ENCODE measurements at places on chromosomes 1 and 21.

DNA sequence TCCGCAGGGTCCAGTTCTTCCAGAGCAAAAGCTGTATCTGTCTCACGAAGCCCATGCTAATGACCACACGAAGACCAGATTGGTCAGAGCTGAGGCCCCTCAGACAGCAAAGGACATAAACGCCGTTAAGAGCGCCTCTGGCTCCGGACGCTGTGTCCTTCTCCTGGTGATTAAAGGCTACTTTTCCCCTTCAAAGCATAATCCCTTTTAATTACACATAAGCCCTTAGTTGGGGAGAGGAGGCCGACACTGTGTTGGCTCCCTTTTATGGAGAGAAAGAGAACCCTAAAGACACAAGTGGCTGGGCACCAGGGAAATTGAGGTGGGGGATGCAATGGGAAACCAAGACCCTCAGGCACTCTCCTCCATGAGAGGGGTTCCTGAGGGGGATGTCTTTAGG lies at the start of gene ABCA4:
Gene ABCA4, minus strand, starts transcription at position 158 of the 400 bp plus-strand sequence. Its CDS starts 103 bp downstream, at position 55.
- DNase-seq = no peak

DNA sequence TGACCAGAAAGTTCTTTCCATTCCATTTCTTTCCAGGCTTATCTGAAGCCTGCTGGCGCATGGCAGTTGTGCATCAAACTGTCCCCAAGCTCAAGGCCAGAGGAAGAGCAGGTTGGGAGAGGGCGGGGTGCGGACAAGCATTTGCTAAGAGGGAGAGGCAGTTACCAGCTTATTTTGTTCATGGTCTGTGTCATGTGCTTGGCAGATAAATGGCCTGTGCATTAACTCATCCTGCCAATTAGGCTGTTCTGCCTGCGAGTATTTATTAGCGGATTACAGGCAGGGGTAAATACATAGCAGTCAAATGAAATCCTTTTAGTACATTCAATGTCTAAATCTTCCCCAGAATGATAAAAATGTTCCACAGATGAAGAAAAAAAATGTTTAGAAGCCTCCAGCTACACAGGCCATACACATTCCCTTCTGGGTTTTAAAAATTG lies 48.9 kb upstream of the B3GALNT2 start:
- DNase-seq = no peak

- no peak for DNase-seq
Measured at GRCh38 chr1:57258557-57259325, 165.1 kb downstream of the DAB1 start.

DNA sequence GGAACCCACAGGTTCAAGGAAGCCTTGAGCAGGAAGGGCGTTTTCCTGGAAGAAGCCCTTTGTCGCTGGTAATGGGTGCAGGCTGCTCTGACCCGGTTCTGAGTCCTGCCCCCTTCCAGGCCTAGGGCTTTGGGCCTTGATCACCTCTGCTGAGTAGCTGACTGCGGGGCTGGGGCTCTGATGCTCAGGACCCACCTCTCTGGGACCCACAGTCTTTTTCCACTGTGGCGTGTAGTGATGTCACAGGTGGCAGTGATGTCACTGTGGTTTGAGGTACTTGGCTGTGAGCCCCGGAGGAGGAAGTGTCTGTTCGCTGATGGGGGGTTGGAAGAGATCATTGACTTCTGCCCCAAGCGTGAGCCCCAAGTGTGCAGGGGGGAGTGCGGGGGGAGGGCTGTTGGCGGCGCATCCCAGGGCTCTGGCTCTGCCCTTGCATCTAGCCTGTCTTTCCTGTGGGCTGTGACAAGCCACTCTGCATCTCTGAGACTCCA lies 6.9 kb downstream of the TNFRSF1B start:
- no peak for DNase-seq

DNA sequence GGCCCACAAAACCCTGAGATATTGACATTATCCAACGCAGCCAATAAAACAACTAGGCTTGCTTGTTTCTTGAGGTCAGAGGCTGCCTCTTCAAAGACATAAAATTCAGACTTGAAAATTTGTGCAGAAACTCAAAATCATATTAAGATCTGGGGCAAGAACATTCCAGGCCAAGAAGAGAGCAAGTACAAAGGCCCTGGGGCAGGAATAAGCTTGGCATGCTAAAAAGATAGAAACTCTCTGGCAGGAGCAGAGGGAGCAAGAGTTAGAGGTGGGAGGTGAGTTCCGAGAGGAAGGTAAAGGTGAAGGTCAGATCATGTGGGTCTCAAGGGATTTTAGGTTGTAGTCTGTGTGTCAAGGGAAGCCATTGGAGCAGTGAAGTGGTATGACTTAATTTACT lies 8.8 kb upstream of the IGSF3 start:
- no peak for DNase-seq

DNA sequence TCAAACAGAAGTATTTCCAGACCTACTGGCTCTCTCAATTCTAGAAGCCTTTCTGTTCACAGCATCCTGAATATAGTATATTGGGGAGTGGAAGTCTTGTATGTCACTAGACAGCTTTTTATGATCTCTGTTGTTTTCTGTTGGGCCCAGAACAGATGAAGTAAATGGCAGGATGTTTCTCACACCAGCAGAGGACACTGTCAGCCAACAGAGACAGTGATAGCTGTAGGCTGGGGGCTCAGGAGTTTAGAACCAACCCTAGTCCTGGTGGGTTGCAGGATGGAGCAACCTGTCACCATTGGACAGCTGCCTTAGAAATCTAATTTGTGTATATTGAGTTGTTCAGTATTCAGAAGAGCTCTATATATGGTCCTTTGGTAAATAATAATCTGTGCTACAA lies 16.9 kb downstream of the AGO1 start:
- no peak for DNase-seq

DNA sequence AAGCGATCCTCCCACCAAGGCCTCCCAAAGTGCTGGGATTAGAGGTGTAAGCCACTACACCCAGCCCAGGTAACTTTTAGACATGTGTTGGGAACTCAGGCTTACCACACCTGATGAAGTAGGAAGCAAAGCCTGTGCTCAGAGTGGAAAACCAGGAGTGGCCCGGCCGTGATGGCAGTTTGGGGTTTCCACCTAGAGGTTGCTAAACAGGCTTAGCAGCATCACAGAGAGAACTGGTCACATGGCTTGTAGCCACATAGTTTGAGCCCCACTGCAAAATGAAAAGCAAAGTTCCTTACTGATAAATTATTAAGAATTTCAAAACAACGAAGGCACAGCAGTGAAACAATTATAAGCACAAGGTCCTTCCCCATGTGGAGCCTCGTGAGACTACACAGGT lies 142.6 kb upstream of the CXADR start:
- no peak for DNase-seq

DNA sequence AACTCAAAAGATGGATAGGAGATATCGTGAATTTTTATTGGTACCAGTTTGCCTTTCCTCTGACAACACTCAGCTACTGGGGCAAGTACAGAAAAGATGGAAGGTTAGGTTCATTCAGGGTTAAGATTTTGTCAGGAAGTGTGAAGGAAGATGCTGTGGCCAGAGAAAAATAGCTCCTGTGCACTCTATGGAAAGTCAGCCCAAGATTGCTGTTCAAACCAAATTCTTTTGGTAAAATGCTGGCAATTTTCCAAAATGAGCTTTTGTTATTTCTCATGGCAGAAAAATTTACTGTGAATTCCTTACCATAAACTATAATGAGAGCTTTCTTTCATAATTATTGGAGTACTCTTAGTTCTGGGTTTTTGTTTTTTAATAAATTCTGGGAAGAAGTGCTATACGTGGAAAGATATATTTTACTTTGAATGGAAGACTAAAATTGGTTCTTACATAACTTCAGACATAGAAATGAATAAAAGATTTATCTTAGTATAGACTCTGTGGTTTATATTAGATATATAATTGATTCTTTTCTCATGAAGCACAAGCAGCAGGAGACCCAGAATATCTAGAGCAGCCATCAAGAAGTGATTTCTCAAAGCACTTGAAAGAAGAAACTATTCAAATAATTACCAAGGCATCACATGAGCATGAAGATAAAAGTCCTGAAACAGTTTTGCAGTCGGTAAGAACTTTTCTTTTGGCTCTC lies 112.2 kb downstream of the USP25 start:
- no peak for DNase-seq

- DNase-seq = no peak
Measured at GRCh38 chr1:154824179-154825000, 45.7 kb downstream of the KCNN3 start.

- DNase-seq = peak; percentile 62
Measured at GRCh38 chr1:1433804-1434130, 1.7 kb upstream of the VWA1 start.

GRCh38 chr1:77370583-77371306 lies 88.9 kb downstream of the AK5 start:
- DNase-seq = no peak
